ENCODE measurements at places on chromosomes 3 and 15.

DNA sequence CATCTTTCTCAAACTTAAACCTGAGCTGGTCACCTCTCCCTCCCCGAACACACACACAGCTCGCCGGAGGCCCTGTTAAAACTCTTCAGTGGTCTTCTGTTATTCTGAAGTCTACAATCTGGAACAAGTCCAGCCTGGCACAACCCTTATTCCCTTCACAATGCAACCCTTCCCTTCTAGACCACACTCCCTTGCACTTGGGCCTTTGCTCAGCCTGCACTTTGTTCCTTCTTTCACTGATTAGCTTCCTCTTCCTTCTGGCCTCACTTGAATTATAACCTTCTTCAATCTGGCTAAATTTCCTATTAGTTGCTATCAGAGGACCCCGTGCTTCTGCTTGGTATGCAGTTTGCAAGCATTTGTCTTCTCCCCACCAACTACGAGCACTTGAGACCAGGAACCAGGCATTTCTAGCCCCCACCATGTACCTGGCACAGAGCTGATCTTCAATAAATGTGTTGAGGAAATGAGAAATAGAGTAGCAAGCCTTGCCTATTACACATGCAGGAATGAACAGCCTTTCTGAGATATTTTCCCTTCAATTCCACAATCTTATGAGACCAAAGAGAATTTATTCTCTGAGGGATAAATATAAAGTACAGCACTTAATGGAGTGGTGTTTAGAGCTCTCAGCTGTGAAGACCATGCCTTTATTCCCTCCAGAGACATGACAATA, 663.1 kb upstream of the ADAMTS9 start:
- no peak for DNase-seq

DNA sequence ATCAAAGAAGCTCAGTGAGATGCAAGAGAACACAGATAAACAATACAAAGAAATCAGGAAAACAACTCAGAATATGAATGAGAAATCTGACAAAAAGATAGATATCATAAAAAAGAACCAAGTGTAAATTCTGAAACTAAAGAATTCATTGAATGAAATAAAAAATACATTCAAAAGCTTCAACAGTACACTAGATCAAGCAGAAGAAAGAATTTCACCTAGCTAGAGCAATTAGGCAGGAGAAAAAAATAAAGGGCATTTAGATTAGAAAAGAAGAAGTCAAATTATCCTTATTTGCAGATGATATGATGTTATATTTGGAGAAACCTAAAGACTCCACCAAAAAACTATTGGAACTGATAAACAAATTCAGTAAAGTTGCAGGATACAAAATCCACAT, 19.4 kb upstream of the CX3CR1 start:
- no peak for DNase-seq

- DNase-seq, result peak; percentile 62
These were observed 46.3 kb upstream of the TIPARP start for GRCh38 chr3:156627946-156628569.

- no peak for DNase-seq
These were observed 42.3 kb downstream of the RSRC1 start for GRCh38 chr3:158152186-158152585.

DNA sequence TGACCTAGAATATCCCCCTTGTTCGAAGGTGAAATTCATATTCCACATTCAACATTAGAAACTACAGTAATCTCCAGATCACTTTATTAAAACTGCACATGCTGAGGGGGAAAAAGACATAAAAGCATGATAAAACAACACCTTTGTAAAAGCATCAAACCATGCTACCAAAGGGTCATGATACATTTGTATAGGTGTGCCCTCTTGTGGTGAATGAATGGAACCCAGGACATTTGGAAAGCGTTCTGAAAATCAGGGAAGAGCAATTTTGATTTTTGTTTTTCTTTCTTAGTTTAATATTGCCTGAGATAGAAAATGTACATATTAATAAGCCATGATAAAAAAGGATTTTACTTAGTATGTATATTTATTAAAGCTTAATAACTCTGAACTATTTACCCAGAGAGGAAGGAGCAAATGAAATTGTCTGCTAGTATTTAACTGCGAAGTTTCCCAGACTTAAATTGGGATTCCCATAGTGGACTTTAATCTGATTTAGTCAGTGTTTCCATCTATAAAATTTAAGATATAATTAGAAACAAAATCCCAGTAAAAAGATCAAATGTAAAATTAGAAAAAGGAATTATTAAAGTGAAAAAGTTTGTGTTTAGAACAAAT, 105.8 kb upstream of the ARL6 start:
- DNase-seq, result peak; percentile 3

GRCh38 chr3:126184465-126185000, 4.1 kb upstream of the ALDH1L1 start:
- DNase-seq, result no peak

GRCh38 chr3:58723173-58723572, 56.6 kb upstream of the FAM3D start:
- DNase-seq, result no peak

DNA sequence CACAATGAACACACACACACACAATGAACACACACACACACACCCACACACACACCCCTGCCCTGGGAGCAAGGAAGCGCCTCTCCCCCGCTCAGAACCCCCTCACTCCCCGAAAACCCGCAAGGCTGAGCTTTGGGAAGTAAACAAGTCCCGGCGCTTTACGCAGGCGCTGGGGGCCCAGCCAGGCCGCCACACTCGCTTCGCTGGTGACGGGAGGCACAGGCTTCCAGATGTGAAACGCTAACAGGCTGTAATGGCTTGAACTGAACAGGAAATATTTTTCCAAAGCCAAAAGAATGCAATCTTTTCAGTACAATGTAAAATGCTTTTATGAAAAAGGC, 122.7 kb upstream of the IGF1R start:
- no peak for DNase-seq

DNA sequence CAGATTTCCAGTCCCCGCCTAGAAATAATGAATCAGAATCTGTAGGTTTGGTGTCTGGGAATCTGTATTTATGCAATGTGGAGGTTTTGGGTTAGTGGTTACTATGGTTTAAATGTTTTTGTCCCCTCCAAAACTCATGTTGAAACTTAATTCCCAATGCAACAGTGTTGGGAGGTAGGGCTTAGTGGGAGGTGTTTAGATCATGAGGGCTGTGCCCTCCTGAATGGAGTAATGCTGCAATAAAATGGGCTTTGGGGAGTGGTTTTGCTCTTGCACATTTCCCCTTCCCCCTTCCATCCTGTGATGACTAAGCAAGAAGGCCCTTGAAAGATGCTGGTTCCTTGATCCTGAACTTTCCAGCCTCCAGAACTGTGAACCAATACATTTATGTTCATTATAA, 9.2 kb upstream of the RFC4 start:
- no peak for DNase-seq

GRCh38 chr3:112116748-112117186, 16.3 kb downstream of the GCSAM start:
- DNase-seq, result no peak

Measured in T47D (cell line).